ENCODE measurements at places on chromosomes 7 and 10. TPM values are rescaled to one million over a fixed set of nuclear protein-coding genes. Genes with fewer than 3 reads are reported as not detected.

DNA sequence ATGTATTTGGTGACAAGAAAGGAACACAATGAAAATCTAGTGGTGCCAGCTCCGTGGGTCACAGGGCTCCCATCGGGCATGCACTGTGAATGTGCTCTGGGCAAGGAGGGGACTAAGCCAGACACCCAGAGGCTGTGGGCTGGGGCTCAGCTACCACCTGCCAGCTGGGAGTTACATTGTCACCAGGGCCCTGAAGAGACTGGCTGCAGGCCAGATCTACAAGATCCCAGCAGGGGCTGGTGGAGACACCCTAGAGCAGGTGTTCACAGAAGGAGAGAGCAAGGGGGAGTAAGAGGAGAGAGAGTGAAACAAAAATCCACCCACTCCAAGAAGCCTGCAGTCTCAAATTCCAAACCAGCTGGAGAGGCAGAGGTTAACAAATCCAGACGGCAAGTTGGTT is 116.6 kb upstream of the ADCY1 start:
- no peaks in the 10 kb centered on the region for H3K4me1 ChIP-seq
- no peaks in the 10 kb centered on the region for H3K27me3 ChIP-seq
- no peak for DNase-seq
- H3K36me3 ChIP-seq, result no peaks in the 10 kb centered on the region
- H3K27ac ChIP-seq, result no peak overlapping the region
- no peak overlapping the region for H3K4me3 ChIP-seq

DNA sequence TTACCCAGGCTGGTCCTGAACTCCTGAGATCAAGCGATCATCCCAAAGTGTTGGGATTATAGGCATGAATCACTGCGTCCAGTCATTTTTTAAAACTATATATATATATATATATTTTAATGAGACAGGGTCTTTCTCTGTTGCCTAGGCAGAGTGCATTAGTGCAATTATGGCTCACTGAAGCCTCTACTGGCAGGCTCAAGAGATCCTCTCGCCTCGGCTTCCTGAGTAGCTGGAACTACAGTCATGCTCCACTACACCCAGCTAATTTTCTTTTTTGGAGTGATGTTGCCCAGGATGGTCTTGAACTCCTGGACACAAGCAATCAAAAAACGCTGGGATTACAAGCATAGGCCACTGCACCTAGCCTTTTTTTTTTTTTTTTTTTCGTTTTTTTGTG is 55.3 kb upstream of the KAT6B start:
- H3K4me3 ChIP-seq, result no peak overlapping the region
- DNase-seq, result no peak
- no peaks in the 10 kb centered on the region for H3K4me1 ChIP-seq
- no peak overlapping the region for H3K27ac ChIP-seq
- H3K27me3 ChIP-seq, result no peaks in the 10 kb centered on the region

GRCh38 chr7:4831723-4832495 is 29.9 kb downstream of the PAPOLB start:
- H3K36me3 ChIP-seq, result no peaks in the 10 kb centered on the region
- H3K27me3 ChIP-seq, result no peaks in the 10 kb centered on the region
- no peak overlapping the region for H3K4me3 ChIP-seq
- DNase-seq, result no peak
- H3K27ac ChIP-seq, result no peak overlapping the region

DNA sequence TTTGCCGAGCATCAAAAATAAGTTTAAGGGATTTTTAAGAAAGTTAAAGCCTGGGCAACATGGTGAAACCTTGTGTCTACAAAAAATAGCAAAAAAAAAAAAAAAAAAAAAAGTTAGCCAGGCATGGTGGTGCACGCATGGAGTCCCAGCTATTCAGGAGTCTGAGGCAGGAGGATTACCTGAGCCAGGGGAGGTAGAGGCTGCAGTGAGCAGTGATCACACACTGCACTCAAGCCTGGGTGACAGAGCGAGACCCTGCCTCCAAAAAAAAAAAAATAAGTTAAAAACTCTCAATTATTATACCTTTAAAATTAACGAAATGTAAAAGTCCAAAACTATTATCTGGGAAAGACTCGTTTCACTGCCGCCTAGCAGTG is 35.0 kb upstream of the DAGLB start:
- peak overlapping the region; percentile 99 for H3K4me3 ChIP-seq
- H3K36me3 ChIP-seq, result no peaks in the 10 kb centered on the region
- DNase-seq, result no peak
- H3K27me3 ChIP-seq, result no peaks in the 10 kb centered on the region
- peak overlapping the region; percentile 98 for H3K27ac ChIP-seq

- H3K4me3 ChIP-seq, result no peak overlapping the region
- no peaks in the 10 kb centered on the region for H3K4me1 ChIP-seq
- DNase-seq, result no peak
- H3K36me3 ChIP-seq, result no peaks in the 10 kb centered on the region
- H3K27ac ChIP-seq, result no peak overlapping the region
Measured at GRCh38 chr7:84654273-84654672, 459.7 kb upstream of the SEMA3A start.

- H3K4me1 ChIP-seq, result no peaks in the 10 kb centered on the region
- no peaks in the 10 kb centered on the region for H3K36me3 ChIP-seq
- H3K27ac ChIP-seq, result no peak overlapping the region
- H3K27me3 ChIP-seq, result no peaks in the 10 kb centered on the region
- H3K4me3 ChIP-seq, result no peak overlapping the region
- no peak for DNase-seq
Measured at GRCh38 chr7:149063476-149063875, 27.0 kb downstream of the ZNF786 start.

Gene MACC1
- 25.6 TPM for total RNA-seq

Gene HOXA1
- total RNA-seq, result 1.7 TPM

Data from Peyer's patch (tissue), 4 donors.